ENCODE measurements at places on chromosomes 2 and 18.

- DNase-seq: no peak
Observed at GRCh38 chr18:77316641-77317040, 67.0 kb downstream of the GALR1 start.

- no peak for DNase-seq
Observed at GRCh38 chr2:99926986-99927385, 215.4 kb downstream of the AFF3 start.

DNA sequence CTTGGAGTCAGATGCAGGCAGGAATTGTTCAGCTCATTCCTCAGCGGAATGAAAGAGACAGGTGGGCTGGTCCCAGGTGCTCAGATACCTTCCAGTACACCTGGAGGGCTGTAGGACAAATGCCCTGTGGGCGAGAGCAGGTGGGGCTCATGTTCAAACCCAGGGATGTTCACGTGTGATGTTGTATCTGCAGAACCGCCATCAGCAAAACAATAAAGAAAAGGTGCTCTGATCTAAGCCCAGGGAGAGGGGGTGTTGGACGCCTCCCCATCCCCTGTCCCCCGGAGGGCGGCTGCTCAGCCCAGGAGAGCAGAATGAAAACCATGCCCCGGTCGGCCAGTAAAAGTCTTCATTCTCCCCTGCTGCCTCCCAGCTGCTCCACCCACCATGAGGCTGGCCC lies 197.4 kb downstream of the HAUS1 start:
- DNase-seq: no peak

- no peak for DNase-seq
Observed at GRCh38 chr2:227415538-227416424, 28.0 kb upstream of the SCYGR1 start.

- DNase-seq: peak; percentile 29
Observed at GRCh38 chr2:134718023-134718816, 580 bp downstream of the TMEM163 start.

DNA sequence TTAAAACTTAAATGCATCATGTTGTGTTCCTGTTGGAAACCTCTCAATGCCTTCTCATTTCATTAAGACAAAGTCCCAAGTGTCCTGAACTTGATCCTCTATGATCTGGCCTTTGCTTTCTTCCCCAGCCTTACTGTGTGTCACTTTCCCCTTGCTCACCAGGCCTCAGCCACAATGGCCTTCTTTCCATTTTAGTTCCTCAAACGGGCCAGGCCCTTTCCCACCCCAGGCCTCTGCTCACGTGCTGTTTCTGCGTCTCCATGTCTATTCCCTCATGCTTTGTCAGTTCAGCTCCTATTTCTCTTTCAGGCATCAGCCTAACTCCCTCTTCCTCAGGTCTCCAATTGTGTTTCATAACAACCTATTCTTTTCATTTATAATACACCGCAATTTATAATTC lies 19.5 kb downstream of the CXCR4 start:
- DNase-seq: no peak

- DNase-seq: no peak
Observed at GRCh38 chr18:10015941-10016819, 102.4 kb downstream of the VAPA start.
